ENCODE measurements at places on chromosomes 3 and 15. TPM values are rescaled to one million over a fixed set of nuclear protein-coding genes. Genes with fewer than 3 reads are reported as not detected.
A peak's percentile ranks its signal among the peaks of the same experiment; 100 is the strongest.

Gene PRR20G
- not detected for total RNA-seq

Gene FYTTD1
- 83.1 TPM for total RNA-seq

Gene GUCA1C
- not detected for total RNA-seq

Gene GP9
- not detected for total RNA-seq

DNA sequence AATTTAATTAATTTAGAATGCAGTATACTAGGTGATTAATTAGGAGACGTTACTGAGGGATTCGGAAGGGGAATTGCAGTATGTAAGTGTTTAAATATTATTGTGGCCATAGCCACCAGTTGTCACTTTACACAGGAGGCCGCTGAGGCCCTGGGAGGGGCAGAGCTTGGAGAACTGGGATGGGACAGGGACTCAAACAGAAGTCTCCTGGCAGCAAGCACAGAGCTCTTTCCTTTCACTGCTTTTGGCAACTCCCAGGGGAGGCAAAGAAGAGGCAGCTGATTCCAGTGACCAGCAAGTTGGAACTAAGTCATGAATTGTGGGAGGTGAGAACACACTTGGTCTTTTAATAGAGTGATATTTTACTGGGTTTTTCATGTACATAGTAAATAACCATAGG, 248.6 kb downstream of the RPLP1 start:
- peak; percentile 53 for DNase-seq
- H3K27ac ChIP-seq, result no peak overlapping the region
- H3K4me3 ChIP-seq, result no peak overlapping the region
- H3K27me3 ChIP-seq, result no peaks in the 10 kb centered on the region
- H3K4me1 ChIP-seq, result peaks cover 10% of the 10 kb centered on the region

DNA sequence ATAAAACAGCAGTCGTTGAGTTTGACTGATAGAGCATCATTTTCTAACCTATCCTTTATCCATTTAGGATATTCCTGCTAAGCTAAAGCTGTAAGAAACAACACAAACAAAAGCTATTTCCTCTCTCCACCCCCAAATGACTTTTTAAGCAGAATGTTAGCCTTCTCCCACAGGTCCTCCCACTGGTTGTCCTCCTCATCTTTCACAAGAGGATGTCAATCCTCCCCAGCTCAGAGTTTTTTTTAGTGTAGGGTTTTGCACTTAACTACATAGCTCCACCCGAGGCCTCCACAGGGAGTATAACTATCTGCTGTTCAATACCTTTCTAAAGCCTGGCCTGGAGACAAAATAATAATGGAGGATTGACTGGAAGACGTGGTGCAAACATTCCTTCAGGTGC, 7.8 kb downstream of the SETMAR start:
- H3K36me3 ChIP-seq, result no peaks in the 10 kb centered on the region
- H3K4me1 ChIP-seq, result no peaks in the 10 kb centered on the region
- no peak overlapping the region for H3K27ac ChIP-seq
- no peak for DNase-seq

- no peaks in the 10 kb centered on the region for H3K27me3 ChIP-seq
- peak overlapping the region; percentile 76 for H3K27ac ChIP-seq
- peaks cover 26% of the 10 kb centered on the region for H3K36me3 ChIP-seq
- DNase-seq, result no peak
- H3K4me1 ChIP-seq, result peaks cover 41% of the 10 kb centered on the region
These were observed 47.5 kb downstream of the DNASE1L3 start for GRCh38 chr3:58163234-58163633.

All from spinal cord (tissue), 10 donors.